ENCODE measurements at places on chromosomes 5 and 9.

- no peak for DNase-seq
Observed at GRCh38 chr5:128522336-128522735, 15.7 kb downstream of the FBN2 start.

DNA sequence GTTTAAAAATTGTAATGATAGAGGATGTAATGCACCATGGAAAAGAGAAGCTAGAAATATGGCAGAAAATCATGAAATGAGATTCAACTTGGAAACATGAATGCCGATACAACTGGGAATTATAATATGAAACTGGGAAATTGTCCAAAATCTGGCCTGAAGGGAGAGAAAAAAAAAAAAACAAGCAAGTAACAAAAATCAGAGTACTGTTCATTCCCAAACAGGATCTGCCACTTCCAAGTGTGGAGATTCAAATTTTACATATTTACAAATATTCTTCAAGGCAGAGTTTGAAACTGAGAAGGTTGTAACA lies 56.6 kb upstream of the MOCS2 start:
- DNase-seq = no peak

GRCh38 chr5:73312146-73312871 lies 136.3 kb downstream of the FOXD1 start:
- DNase-seq = peak; percentile 41

GRCh38 chr9:100700689-100701318 lies 122.9 kb downstream of the CAVIN4 start:
- no peak for DNase-seq

DNA sequence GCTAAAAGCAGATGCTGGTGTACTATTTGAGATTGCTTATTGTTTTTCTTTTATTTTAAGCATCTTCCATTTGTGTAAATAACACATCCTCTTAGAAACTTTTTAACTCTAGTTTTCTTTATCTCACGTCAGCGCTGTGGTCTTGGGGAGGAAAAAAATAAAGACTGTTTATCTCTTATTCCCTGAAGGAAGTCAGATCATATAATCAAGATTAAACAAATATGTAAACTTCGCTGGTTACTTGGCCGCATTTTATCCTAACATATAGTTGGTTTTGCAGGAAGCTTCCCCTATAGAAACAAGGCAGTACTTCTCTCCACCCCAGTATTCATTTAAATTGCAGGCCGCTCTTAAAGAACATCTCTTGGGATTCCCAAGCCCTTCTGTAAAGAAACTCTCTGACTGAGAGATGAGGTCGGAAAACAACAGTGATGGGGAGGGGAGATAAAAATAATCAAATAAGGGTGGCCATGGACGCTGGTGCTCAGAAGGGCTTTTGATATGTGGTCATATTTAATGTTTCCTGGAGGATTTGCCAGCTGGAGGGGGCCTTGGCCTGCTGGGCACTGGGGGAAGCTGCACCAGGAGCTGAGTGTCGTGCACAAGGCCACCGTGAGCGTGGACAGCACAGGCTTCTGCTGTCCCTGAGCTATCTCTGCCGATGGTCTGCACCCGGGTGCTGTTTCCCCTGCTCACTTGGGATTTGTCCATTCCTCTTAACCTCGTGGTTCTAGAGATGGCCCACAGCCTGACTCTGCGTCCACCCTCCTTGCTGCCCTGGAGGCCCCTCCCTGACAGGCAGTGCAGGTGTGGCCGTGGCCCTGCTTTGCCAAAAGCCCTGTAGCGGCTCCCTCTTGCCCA lies 23.8 kb downstream of the NEURL1B start:
- DNase-seq = no peak

DNA sequence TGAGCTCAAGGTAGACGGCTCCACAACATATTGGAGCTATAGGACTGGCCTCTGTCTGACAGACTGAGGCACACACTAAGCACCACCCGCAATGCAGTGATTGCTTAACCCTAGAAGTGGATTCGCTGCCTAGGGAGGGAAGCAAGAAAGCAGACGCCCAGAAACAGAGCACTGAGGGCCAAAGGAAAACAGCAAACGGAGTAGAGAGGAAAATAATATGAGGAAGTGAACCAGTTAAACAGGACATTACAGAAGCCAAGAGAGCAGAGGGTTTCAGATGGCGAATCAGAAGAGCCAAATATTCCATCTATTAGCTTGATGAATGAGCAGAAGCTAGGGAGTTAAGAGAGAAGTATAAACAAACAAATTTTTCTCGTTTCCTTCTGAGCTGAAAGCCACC lies 139.2 kb upstream of the LHFPL2 start:
- no peak for DNase-seq

GRCh38 chr5:35657877-35658276 lies 40.2 kb downstream of the SPEF2 start:
- DNase-seq = no peak

GRCh38 chr5:79878136-79878679 lies 112.9 kb downstream of the MTX3 start:
- DNase-seq = no peak

DNA sequence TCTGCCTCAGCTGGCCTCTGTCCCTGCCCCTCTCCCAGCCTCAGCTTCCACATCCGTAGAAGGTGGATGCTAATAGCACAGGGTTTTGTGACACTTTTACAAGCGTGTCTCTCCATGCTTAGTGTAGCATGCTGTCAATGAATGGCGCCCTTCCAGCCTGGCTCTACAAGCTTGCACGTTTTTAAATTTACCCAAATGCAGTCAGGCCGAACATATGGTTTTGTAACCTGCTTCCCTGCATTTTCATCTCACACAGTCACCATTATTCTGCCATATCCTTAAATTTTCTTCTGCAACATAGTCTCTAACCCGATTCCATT lies 28.8 kb downstream of the FAM163B start:
- DNase-seq = no peak

- peak; percentile 44 for DNase-seq
Observed at GRCh38 chr9:95626885-95627558, 110.3 kb upstream of the PTCH1 start.

GRCh38 chr5:19986806-19987205 lies 1.2 kb downstream of the CDH18 start:
- no peak for DNase-seq

- no peak for DNase-seq
Observed at GRCh38 chr5:102262688-102263087, 33.4 kb downstream of the SLCO4C1 start.

- DNase-seq = no peak
Observed at GRCh38 chr9:2180704-2181103, 165.6 kb downstream of the SMARCA2 start.
